Esophagus (tissue), 2 donors: ENCODE measurements at places on chromosomes 2 and 18. TPM values are rescaled to one million over a fixed set of nuclear protein-coding genes. Genes with fewer than 3 reads are reported as not detected.

DAPL1 gene
- polyA plus RNA-seq, result 426 TPM

NTSR2 gene
- polyA plus RNA-seq, result not detected

ASXL3 gene
- 0.06 TPM for polyA plus RNA-seq

BUB1 gene
- 2.3 TPM for polyA plus RNA-seq

SIX2 gene
- polyA plus RNA-seq, result 0.04 TPM

PSMA8 gene
- 0.04 TPM for polyA plus RNA-seq

ANKRD30BL gene
- not detected for polyA plus RNA-seq

GPC1 gene
- polyA plus RNA-seq, result 57.9 TPM

CCDC68 gene
- 0.86 TPM for polyA plus RNA-seq

MC4R gene
- polyA plus RNA-seq, result not detected

GATA6 gene
- 0.35 TPM for polyA plus RNA-seq

TDRD15 gene
- not detected for polyA plus RNA-seq

ARHGAP28 gene
- 0.57 TPM for polyA plus RNA-seq

DARS1 gene
- polyA plus RNA-seq, result 141 TPM

RFTN2 gene
- polyA plus RNA-seq, result 0.38 TPM

ABCA12 gene
- polyA plus RNA-seq, result 0.55 TPM

SP5 gene
- polyA plus RNA-seq, result 0.54 TPM

FBLN7 gene
- 0.33 TPM for polyA plus RNA-seq

ASB18 gene
- not detected for polyA plus RNA-seq

POTEC gene
- not detected for polyA plus RNA-seq

RANBP2 gene
- polyA plus RNA-seq, result 10.1 TPM

LINC00305 gene
- not detected for polyA plus RNA-seq

SP9 gene
- polyA plus RNA-seq, result not detected

LYPD6B gene
- 4.9 TPM for polyA plus RNA-seq

ABCG8 gene
- not detected for polyA plus RNA-seq

AFF3 gene
- 1.0 TPM for polyA plus RNA-seq

TUBA3E gene
- polyA plus RNA-seq, result 0.04 TPM

PRKAG3 gene
- polyA plus RNA-seq, result 0.02 TPM

MAP3K19 gene
- polyA plus RNA-seq, result not detected

NFATC1 gene
- 1.9 TPM for polyA plus RNA-seq

ALMS1 gene
- polyA plus RNA-seq, result 3.3 TPM

TMEM17 gene
- 1.1 TPM for polyA plus RNA-seq

TGFA gene
- polyA plus RNA-seq, result 16.3 TPM

AQP12B gene
- polyA plus RNA-seq, result not detected

FAHD2A gene
- 11.9 TPM for polyA plus RNA-seq

REG3A gene
- polyA plus RNA-seq, result not detected

CFAP65 gene
- polyA plus RNA-seq, result 0.01 TPM

PPP3R1 gene
- 17.5 TPM for polyA plus RNA-seq

PROKR1 gene
- polyA plus RNA-seq, result 0.01 TPM

ACTR2 gene
- polyA plus RNA-seq, result 58.4 TPM

SOX11 gene
- polyA plus RNA-seq, result not detected

STK16 gene
- polyA plus RNA-seq, result 20.4 TPM

CD8B2 gene
- polyA plus RNA-seq, result 0.06 TPM

COL3A1 gene
- 11.1 TPM for polyA plus RNA-seq
